ENCODE measurements at places on chromosomes 12 and 14.

DNA sequence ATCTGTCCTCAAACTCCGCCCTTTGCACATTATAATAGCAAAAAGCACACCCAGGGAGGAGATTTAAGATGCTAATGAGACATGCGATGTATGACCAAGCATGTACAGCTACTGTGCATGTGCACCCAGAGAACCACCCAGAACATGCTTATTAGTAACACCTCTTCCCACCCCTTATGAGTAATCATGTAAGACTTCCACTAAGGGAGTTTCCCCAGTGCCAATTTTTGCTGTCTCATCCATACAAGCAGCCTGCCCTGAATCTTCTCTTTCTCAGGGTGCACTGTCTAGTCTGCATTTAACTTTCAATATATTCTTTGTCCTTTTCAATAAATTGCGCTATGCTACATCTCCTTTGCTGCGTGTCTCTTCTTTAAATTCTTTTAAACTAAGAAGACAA is 830.0 kb upstream of the NOVA1 start:
- DNase-seq = no peak

- DNase-seq = peak; percentile 64
These were observed 22.4 kb downstream of the ASPG start for GRCh38 chr14:104107611-104108569.

GRCh38 chr12:50699940-50700339 is 64.0 kb upstream of the ATF1 start:
- no peak for DNase-seq

GRCh38 chr12:54502485-54502884 is 4.9 kb downstream of the NCKAP1L start:
- DNase-seq = no peak

- DNase-seq = no peak
These were observed 1.0 kb downstream of the RNF41 start for GRCh38 chr12:56220611-56221231.

GRCh38 chr14:36226164-36226563 is 49.6 kb upstream of the PTCSC3 start:
- DNase-seq = no peak

- no peak for DNase-seq
These were observed 12.3 kb downstream of the METTL3 start for GRCh38 chr14:21498540-21499526.

DNA sequence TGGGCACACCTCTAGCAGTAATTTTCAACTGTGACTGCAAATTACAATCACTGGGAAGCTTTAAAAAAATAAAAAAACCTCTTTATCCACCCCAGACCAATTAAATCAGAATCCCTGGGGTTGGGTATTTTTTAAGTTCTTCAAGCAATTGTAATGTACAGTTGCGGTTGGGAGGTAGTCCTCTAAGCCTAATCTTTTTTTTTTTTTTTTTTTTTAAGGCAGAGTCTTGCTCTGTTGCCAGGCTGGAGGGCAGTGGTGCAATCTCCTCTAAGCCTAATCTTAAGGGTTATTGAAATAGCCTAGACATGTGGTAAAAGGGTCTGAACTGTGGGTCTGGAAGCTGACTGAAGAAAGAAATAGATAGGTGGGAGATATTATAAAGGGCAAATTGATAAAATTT is 230.5 kb downstream of the AKAP6 start:
- DNase-seq = no peak

DNA sequence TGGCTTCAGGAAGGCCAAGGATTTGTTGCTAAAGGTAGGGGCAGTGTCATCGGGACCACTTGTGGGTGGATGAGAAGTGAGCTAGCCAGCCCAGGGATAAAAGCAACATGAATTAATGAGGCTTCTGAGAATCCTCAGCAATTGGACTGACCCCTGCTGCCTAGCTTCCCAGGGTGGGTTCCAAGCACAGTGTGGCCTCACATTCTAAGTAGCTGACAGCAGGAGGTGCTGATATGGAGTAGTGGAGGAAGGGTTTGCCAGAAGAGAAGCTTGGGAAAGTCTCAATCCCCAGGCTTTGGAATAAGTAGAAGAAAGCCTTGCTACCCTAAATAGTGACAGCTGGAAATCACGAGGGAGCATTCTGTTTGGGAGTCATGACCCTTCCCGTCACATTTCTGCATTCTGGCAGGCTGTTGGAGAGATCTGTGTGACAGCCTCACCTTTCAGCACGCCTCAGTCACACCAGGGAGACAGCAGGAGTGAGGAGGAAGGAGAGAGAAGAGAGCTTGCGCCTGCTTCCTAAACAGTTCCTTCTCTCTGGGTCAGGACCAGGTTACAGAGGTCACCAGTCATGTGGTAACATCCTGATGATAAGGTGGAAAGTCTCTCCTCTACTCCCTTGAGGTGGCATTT is 31.2 kb downstream of the DACT1 start:
- no peak for DNase-seq

DNA sequence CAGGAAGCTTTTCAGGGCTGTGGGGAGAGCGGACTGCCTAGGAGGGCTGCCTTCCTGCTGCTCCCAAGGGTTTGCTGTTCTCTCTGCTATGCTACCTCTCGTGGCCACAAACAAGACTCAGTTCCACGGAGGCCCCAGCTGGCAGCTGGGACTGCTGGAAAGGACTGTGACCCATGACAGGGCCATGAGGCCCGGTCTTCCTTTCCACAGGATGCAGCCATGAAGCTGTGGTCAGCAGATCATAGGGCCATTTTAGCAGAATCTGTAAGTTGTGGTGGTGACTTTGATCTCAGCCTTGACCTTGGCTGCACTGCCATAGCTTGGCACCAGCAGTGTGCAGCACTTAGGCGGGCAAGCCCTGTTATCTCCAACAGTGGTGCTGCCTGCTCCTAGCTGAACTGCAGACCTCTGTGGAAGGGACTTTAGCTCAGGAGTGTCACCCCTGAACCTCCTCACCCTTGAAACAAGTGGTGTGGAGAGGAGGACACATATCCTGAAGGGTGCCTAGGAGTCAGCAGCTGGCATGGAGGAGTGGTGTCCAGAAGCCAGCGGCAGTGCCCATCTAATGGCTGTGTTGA is 12.3 kb downstream of the KRT80 start:
- no peak for DNase-seq

All from cardiac septum (tissue), 1 donor.